ENCODE measurements at places on chromosomes 5 and 9. TPM values are rescaled to one million over a fixed set of nuclear protein-coding genes. Genes with fewer than 3 reads are reported as not detected.

Gene CLIC3
- polyA plus RNA-seq = not detected

Gene SLC36A3
- polyA plus RNA-seq = not detected

Gene SLC46A2
- polyA plus RNA-seq = 0.12 TPM

Gene HTR1A
- polyA plus RNA-seq = not detected

Gene TIMD4
- 0.68 TPM for polyA plus RNA-seq

Gene OXCT1
- 65.2 TPM for polyA plus RNA-seq

Gene DRD1
- not detected for polyA plus RNA-seq

Gene PFN3
- 2.0 TPM for polyA plus RNA-seq

Gene NRARP
- polyA plus RNA-seq = 5.1 TPM

Gene PTGES
- 4.3 TPM for polyA plus RNA-seq

Gene POLR3G
- polyA plus RNA-seq = 4.9 TPM

Gene SLC4A9
- 26.9 TPM for polyA plus RNA-seq

Gene ZFP2
- 9.9 TPM for polyA plus RNA-seq

Gene PCDHB3
- 2.3 TPM for polyA plus RNA-seq

Gene CDC20B
- 0.62 TPM for polyA plus RNA-seq

Gene GLDC
- 22.4 TPM for polyA plus RNA-seq

Gene STARD4
- polyA plus RNA-seq = 25.7 TPM

Gene ARRDC1
- 29.8 TPM for polyA plus RNA-seq

All from left kidney (tissue), 8 donors.